Heart right ventricle (tissue), 16 donors: ENCODE measurements at places on chromosomes 6 and 20.

DNA sequence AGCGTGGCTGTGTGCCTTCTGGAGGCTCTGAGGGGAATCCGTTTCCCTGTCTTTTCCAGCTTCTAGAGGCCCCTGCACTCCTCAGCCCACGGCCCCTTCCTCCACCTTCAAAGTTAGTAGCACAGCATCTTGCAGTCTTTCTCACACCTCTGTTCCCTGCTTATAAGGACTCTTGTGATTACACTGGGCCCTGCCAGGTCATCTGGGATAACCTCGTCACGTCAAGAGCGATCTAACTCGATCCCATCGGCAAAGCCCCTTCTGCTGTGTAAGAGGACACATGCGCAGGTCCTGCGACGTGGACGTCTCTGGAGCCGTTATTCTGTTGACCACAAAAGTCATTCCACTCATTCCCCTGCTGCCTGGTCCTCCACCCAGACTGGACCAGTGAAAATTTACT, 159.2 kb downstream of the BMP7 start:
- DNase-seq, result no peak

DNA sequence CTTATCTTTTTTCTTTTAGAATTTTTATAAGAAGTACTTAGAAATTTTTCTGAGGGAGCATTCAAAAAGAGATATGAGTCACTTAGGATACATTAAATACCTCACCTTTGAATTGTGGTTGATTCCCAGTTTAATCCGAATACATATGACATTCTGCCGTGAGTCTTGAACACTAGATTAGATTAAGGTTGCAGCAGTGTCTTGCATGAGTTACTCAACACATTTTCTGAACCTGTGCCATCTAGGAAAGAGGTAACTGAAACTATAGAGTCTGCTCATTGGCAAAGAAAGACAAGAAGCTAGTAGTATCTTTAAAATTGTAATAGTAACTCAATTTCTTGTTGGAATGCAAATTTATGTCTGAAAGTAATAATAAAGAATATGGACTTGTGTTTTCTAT, 14.9 kb downstream of the PEX3 start:
- DNase-seq, result no peak

GRCh38 chr6:14735956-14736486, 509.8 kb upstream of the JARID2 start:
- DNase-seq, result no peak

DNA sequence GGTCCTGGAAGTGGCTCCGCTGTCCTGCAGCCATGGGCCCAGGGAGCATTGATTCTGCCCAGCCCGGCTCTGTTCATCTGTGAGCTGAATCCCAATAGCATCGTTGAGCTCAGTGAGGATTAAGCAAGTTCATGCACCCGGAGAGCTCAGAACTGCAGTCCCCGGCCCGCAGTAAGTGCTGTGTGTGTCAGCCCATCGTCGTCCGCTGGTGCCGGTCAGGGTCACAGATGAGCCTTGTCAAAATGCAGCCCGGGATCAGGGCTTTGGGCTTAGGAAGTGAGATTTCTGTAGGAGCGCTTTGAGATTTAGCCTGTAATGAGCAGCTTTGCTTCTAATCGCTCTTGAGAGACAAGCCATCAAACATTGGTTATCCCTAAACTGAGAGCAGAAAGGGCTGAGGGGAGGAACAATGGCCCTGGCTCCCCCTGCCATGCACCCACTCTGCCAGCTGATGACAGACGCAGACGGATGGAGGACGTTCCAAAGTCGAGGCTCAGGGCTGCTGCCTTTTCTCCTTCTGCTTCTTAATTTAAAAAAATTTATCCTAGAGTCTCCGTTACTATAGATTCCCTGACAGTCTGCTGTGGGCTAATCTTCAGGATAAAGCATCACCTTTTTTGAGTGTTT, 25.6 kb upstream of the SULF2 start:
- no peak for DNase-seq

- DNase-seq, result no peak
Measured at GRCh38 chr20:50804437-50805348, 9.8 kb downstream of the BCAS4 start.

DNA sequence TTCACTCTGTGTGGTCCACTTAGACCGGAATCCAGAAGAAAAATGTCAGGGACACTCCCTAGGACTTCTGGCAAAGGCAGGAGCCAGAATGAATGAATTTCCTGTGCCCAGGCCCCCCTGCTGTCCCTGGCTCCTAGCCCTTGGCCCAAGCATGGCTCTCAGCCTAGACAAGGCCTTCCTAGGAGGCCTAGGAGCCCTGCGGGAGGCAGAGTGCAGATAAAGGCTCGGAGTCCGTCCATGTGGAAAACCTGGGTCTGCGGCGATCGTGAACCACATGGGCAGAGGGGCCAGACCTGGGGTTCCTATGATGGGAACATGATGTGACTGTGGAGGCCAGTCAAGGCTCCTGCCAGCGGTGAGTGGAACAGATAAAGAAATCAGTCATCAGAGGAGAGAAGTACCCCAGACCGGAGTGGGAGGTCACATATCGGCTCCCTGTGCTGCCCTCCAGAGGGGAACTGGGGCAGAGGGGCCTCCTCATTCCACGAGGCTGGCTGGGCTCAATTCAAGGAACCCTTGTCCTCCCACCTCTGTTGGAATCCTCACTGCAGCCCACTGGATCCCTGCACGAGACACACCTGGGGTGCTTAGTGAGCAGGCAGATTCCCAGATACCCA, 5.9 kb upstream of the VSTM2L start:
- no peak for DNase-seq

GRCh38 chr6:158863646-158864045, 44.5 kb upstream of the EZR start:
- no peak for DNase-seq

GRCh38 chr6:35876902-35877301, 44.0 kb downstream of the SRPK1 start:
- DNase-seq, result no peak

- DNase-seq, result no peak
Measured at GRCh38 chr6:47353871-47354270, 44.2 kb upstream of the TNFRSF21 start.

DNA sequence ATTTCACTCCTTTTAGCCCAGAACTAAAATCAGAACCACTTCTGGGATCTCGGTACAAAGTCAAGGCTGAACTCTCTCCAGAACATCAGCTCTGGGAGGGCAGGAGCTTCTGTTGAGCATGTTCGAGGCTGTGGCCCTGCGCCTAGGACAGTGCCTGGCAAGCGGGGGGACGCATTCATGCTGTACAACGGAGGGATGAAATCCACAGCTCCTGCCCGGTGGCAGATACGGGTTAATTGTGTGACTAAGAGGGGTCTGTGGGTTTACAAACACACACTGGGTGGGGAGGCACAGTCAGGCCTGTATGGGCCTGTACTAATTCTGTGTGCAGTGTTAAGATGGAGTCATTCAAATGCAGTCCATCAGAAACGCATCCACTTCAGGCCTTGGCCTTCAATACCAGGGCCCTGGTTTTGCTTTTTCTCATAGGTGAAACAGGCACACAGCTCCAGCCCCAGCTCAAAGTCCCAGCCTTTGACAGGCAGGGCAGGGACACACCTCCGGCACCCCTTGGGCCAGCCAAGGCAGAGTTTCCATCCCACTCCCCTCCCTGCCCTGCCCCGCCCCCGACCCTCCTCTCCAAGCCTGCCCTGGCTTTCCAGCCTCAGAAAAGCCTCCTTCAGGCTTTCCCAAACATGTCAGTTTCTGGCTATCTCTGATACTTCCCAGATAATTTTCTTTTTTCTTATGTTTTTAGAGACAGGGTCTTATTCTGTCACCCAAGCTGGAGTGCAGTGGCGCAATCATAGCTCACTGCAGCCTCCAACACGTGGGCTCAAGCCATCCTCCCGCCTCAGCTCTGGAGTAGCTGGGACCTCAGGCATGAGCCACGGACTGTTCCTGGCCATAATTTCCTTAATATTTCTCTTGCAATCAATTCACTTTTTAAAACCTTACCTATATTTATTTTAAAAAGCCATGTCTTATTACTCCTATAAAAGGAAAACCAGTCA, 109.8 kb downstream of the SULF2 start:
- DNase-seq, result no peak

DNA sequence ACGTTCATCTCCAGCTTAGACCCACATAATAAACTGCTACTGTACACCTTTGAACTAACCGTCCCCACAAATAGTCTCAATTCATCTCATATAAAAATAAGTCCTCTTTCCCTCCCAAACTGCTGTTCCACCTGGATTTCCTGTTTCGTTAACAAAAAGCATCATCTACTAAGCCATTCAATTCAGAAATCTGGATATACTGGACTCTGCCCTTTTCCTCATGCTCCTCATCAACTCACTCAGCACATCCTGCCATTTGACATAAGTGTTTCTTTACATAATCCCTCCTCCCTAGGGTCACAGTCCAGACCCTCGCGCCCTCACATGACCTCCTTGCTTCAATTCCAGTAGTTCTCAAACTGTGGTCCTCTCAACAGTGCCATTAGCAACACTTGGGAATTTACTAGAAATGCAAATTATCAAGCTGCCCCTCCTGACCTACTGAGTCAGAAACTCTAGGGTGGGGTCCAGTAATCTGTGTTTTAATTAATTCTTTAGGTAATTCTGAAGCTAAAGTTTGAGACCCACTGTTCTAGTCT, 4.5 kb downstream of the MKKS start:
- DNase-seq, result no peak
